ENCODE measurements at places on chromosomes 2 and 18.
A peak's percentile ranks its signal among the peaks of the same experiment; 100 is the strongest.

- DNase-seq, result no peak
These were observed 707.2 kb upstream of the REG3G start for GRCh38 chr2:78318275-78318674.

GRCh38 chr18:77209587-77209986 lies 40.1 kb upstream of the GALR1 start:
- DNase-seq, result peak; percentile 36

GRCh38 chr2:224369028-224369632 lies 32.8 kb downstream of the FAM124B start:
- no peak for DNase-seq

DNA sequence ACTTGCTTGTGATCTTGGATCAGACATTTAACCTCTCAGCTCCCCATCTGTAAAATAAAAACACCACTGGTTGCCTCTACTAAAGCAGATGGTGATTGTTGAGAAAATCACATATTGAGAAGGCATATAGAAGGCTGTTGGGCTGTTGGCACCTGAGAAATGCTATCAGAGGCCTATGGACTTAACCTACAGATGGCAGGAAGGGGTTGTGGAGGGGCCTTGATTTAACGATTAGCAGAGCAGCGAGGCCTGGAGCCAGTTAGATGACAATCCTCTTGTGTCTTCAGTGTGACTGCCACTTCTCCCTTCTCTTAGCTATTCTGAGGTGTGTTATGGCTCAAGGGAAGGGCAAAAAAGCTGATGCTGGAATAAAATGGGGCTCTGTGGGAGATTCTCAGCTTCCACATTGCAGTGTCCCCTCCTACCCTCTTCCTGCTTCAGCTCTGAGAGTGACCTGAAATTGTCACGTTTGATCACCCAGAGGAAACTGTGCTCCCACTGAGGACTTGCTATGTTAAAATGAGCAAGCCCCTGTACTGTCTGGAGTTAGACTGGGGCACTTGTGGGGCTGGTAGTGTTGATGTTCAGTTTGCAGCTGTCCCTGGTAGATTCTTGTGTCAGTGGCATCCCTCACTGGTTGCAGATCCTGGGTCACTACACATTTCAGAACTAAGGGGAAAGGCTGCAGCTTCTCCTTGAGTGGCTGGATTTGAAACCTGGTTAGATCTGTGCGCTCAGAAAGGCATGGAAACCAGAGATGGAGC lies 31.5 kb downstream of the CXCR4 start:
- no peak for DNase-seq

DNA sequence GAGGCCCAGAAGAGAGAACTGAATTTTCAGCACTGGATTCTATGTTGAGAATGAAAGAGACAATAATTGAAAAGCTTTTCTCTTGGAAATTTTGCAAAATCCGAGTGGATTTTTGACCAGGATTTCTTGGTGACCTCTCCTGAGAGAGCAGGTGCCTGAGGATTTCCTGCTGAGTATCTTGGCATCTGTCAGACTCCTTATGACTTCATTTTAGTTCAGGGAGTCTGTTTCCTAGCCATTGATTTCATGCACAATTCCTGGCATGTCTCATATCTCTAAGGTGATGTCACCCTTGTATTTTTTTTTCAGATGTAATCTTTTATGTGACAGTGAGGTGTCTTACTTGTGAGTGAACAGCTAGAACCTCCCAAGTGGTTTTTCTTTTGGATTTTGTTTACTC lies 195.9 kb downstream of the NEDD4L start:
- no peak for DNase-seq

DNA sequence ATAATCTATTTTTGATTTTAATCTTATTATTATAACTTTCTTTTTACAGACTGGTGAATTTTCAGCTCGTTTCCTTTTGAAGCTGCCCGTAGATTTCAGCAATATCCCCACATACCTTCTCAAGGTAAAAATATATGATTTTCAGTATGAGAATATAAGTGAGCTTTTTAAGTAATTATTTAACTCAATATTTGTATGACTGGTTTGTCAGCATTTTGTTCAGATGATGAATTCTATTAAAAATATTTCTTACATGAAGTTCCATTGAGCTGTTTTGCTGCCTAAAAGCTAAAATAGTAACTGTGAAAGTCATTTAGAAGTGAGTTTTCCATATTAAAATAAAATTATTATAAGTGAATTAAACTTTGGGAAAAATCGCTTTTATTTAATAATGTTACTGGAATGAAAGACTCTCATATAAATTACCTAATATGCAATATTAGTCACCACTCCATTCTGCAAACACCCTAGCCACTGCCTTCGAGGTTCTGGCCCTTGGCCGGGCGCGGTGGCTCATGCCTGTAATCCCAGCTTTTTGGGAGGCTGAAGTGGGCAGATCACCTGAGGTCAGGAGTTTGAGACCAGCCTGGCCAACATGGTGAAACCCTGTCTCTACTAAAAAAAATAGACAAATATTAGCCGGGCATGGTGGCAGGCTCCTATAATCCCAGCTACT lies 155.3 kb downstream of the BABAM2 start:
- no peak for DNase-seq

DNA sequence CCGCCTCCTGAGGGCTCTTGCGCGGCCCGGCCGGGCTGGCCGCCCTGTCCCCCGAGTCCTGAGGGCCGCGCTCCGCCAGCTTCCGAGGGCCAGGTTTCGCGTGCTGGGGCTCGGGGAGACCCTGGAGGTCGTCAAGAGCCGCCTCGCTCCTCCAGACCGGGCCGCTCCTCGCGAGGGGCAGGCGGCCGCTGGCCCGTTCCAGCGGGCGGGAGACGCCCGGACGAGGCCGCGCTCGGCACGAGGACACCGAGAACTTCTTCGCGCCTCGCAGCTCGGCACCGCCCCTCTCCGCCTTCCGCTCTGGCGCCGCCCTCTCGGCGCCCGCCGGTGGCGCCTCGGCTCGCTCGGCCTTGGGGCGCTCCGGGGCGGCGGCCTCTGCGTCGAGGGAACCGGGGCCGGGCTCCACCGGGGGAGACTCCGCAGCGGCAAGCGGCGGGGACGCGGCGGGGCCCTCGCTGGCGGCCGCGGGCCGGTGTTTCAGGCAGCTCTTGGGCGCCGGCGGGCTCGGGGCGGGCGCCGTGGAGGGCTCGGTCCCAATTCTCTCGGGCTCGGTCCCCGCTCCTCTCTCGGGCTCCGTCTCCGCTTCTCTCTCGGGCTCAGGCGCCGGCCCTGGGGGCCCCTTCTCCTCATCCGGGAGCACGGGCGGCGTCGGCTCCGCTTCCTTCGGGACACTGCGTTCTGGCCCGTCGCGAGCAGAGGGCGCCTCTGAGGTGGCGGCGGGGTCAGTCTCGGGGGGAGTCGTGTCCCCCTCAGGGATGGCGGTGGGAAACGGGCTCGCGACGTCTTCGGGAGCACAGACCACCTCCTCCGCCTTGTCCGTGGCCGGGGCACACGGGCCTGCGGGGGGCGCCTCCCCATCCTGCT lies 91.6 kb upstream of the MGAT4A start:
- DNase-seq, result no peak

GRCh38 chr2:166384774-166385173 lies 9.0 kb upstream of the SCN9A start:
- no peak for DNase-seq

- DNase-seq, result no peak
These were observed 91.4 kb upstream of the IL1R2 start for GRCh38 chr2:101900375-101900774.

DNA sequence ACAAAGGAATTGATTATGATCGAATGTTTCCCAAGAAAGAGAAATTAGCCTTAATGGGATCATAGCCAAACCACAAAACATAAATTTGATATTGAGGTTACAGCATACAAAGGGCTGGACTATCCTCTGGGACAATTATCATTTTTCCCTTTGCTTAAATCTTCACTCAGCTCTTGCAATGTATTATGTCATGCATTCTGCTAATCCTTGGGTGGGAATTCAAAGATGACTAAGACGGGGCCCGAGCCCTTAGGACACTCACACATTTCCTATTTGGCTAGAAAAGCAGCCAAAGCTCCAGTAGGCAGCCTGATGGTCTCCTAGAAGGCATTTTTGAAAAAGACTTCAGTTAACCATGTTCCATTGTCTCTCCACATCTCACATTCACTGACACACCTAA lies 17.2 kb upstream of the NMI start:
- peak; percentile 79 for DNase-seq

DNA sequence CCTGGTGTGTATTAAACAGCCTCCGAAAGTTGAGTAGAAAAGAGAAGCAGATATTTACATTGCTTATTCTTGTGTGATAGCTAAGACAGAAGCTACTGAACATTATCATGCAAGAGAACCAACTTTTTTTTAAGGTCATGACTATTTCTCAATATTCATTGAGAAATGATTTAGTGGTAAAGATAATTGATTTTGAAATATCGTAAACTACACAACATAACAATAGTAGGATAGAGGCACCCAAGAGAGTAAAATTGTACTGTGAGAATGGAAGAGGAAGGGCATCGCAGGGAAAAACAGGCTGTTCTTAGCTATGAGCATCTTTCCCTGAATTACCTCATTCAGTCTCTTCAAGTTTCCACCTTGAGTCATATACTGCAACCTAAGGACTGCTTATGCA lies 25.2 kb downstream of the HRH4 start:
- no peak for DNase-seq

- DNase-seq, result no peak
These were observed 34.5 kb upstream of the TMEM87B start for GRCh38 chr2:112020561-112020960.

DNA sequence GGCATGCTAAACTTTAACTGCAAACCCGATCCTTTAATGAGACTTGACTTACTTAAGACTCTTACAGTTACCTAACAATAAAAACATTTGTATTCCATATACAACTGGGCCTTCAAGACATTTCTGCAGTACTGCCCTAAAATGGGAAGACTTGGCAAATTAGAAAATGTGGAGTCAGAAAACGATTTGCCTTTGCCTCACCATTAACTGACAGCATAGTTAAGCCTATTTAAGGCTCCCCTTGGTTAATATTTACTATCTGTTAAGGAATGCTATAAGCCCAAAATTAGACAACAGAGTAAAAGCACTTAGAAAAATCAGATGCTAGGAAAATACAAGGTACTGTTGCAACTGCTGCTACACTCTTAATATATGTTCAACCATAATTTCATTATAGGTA lies 18.7 kb downstream of the TYW5 start:
- DNase-seq, result no peak

- no peak for DNase-seq
These were observed 39.9 kb downstream of the TMEM178A start for GRCh38 chr2:39705638-39706037.

DNA sequence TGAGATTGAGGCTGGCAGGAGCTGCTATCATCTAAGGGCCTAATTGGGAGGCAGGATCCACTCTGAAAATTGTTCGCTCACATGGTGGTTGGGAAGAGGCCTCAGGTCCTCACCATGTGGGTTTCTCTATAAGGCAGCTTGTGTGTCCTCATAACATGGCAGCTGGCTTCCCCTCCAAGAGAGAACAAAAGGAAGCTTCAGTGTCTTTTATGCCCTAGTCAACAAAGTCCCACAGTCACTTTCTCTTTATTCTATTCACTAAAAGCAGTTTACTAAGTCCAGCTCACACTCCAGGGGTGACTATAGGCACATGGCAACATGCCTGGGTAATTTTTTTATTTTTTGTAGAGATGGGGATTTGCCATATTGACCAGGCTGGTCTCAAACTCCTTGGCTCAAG lies 5.8 kb upstream of the ITGAV start:
- DNase-seq, result no peak
